Right kidney (tissue), 9 donors: ENCODE measurements at places on chromosomes 1 and 21.

DNA sequence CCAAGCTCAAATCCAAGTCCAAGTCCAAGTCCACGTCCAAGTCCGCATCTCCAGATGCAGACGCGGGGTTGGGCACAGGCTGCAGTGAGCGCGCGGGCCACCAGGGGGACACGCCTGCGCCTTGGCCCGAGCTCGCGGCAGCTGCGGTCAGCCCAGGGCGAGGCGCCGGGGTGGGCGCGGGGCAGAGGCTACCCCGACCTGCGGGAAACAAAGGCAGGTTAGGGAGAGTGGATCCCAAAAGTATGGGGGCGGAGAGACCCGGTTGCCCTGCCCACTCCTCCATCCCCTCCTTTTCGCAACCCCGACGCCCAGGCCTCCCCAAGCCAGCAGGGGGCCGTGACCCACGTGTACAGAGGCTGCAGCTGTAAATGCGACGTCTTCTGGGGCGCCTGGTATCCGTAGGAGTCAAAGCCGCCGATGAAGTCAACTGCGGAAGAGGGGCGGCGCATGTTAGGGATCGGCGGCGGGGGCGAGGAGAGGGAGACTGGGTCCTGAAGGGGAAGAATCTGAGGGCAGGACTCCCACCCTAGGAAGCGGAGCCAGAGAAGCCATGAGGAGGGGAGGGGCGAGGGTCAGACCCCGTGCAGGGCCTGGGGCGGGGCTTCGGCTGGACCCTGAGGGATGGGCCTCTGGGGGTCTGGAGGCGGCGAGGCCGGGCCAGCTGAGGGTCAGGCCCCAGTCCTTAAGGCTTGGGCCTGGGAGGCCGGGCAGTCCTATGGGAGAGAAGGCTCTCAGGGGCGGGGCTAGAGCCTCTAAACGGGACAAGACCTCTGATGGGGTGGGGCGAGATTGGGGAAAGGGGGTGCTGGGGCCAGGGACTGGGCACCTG lies 58.0 kb downstream of the NKAIN1 start:
- DNase-seq, result peak; percentile 81

- no peak for DNase-seq
These were observed 72.4 kb downstream of the PLXNA2 start for GRCh38 chr1:208171616-208172422.

GRCh38 chr1:53735681-53736080 lies 3.3 kb downstream of the GLIS1 start:
- DNase-seq, result no peak

DNA sequence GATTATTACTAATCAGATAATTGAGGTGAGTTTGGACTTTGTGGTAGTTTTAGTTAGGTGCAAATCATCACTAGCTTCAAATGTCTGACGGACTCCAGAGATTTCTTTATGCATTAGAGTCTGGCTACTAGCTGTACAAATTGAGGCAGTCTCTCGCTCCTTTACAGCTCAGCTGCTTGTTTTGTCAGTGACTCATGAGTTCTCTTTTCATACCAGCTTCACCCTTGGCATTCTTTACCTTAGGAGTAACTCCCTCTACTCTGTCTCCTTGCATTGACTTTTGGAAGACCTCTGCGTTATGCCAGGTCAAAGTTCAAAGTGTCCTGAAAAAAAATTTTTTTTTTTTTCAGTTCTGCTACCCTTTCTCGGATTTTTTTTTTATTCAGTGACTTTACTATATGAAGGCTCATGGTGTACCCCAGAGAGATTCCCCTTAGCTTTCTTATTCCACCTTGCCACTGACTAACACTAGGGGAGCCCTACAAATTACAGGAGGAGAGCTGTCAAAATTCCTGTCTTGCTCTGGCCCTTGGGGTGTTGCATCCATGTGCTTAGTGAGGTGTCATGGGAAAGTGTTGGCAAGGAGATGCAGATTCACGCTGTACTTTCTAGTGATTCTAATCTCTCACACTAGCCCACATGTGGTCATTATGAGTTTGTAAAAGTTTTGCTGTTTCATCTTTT lies 576.6 kb downstream of the ADGRL2 start:
- no peak for DNase-seq

DNA sequence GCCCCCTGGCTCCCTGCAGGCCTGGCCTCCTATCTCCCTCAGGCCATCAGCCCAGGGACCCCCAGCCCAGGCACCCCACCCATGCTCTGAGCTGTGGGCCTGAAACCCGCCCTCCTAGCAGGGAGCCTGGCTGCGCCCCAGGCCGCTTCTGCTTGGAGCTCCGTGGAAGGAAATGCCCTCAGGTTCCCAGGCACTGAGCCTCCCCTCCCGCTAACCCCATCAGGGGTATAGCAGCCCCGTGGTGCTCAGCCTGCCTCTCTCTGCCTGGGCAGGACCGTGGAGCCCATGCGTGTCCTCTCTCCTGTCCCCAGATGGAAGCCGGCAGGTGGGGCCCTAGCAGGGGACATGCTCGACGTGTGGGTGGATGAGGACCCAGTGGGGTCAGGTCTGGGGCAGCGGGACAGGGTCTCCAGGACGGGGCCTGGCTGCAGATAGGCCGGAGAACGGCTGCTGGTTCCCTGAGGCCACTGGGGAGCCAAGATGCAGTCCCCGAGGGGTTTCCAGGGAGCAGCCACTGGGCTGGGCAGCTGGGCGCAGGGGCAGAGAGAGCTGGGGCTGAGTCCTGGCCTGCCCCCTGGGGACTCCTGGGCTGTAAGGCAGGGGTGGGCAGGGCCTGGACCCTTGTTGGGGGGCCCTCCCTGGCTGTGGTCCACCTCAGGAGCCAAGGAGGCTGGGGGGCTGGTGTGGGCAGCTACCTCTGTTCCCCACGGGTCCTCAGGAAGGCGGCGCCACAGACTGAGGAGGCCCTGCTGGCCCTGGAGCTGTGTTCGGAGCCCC lies 75.5 kb downstream of the MORN1 start:
- DNase-seq, result no peak

GRCh38 chr1:112446411-112446810 lies 50.4 kb downstream of the CTTNBP2NL start:
- no peak for DNase-seq

- DNase-seq, result no peak
These were observed 29.4 kb downstream of the ZBTB18 start for GRCh38 chr1:244080343-244080929.

GRCh38 chr1:224525411-224526040 lies 90.6 kb upstream of the CNIH3 start:
- DNase-seq, result no peak

DNA sequence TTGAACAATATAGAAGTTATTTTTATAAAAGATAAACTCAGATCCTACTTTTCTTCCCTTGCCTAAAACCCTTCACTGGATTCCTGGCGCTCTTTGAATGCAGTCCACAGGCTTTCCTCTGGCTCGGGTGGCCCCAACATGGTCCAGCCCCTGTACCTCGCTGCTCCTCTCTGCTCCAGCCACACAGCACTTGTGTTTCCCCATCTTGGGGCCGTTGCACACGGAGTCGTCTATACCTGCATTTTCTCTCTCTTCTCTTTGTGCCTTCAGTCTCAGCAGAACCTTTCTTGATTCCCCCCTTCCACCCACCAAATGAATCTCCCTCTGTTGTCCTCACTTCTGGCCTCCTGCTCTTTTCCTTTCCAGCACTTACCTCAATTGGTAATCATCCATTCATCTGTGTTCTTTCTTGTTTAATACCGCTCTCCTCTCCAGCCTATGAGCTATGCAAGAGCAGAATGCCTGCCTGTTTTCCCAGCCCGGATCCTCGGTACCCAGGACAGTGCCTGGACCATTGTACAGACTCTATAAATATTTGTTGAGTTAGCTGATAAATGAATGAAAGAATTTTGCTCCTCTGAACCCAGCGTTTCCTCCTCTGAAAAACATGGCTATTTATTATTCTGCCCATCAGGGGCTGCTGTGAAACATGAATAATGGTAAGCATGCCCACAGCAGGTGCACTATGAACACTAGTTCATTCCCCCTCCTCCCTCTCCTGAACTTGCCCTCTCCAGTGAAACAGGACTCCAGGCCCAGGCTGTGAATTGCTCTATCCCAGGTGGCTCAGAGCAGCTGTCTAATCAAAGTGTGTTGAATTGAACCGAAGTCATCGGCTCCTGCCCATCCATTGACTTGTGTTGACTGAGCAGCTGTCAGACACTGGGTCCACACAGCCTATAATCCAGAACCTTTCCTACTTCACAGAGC lies 266.9 kb downstream of the PTPRU start:
- no peak for DNase-seq

GRCh38 chr21:42027822-42028765 lies 17.9 kb upstream of the ZBTB21 start:
- DNase-seq, result no peak

- DNase-seq, result no peak
These were observed 12.4 kb downstream of the COL18A1 start for GRCh38 chr21:45417256-45417950.

GRCh38 chr1:54837002-54837853 lies 36.1 kb upstream of the TTC22 start:
- no peak for DNase-seq

DNA sequence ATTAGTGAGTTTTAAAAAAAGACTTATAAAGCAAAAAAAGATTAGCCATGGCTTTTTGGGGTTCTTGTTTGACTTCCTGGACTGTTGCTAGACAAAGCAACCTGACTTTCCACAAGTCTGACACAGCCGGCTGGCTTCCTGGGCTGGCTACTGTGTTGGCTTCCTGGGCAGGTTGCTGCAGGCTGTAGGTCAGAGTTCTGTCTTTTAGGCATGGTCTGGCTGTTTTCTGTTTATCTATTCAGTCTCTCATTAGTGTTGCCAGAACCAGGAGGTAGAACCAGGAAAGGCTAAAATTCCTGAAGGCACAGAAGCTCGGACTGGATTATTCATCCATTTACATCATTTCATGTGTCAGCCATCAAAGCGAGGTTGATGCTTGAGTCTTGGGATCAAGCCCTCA lies 88.6 kb upstream of the SLC35F3 start:
- DNase-seq, result no peak

DNA sequence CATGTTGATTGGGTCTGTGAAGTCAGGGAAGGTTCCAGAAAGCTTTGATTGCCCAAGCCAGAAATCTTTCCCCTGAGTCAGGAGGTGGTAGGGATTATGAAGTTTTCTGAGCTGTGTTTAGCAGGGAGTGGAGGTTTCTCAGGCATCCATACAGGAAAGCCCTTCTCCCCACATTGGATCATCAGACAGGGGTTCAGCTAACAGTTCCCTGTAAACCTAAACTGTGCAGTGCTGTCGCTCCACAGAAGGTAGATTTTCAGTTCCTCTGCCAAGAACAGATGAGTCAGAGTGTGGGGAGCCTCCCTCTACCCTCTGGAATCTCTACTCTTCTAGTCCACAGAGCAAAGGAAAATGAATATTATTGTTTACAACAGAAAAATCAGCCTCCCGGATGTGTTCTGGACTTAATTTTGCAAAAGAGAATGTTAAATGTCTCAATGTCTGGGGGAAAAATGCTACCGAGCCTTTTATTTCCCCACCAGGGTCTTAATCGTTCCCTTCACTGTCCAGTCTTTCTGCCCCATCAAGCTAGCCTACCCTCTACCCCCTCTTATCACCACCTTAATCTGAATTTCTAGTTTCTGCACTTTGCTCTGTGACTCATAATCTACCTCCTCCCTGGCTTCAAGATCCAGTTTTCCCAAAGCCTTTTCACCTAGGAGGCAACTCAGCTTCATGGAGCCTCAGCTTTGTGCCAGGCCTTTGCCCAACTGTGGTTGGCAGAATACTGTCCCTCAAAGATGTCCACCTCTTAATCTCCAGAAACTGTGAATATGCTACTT lies 355.6 kb downstream of the PRDM2 start:
- DNase-seq, result no peak

DNA sequence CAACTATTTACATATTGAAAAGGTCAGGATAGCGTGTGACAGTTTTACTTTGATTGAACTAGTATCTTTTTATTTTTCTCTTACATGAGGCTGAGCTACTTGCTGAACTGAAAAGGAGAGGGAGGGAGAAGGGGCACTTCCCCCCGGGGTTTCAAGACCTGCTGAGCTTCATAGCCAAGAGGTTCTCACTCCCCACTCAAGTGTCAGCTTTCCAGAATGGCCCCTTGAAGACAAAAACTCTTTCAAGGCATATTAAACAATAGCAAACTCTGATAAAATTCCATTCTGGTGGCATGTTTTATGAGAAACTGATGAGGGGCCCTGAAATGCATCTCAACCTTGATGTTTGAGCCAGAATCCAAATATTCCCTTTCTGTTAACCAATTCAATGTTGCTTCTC lies 143.0 kb downstream of the KAZN start:
- DNase-seq, result no peak

GRCh38 chr21:26148071-26148839 lies 22.3 kb downstream of the APP start:
- DNase-seq, result peak; percentile 27

DNA sequence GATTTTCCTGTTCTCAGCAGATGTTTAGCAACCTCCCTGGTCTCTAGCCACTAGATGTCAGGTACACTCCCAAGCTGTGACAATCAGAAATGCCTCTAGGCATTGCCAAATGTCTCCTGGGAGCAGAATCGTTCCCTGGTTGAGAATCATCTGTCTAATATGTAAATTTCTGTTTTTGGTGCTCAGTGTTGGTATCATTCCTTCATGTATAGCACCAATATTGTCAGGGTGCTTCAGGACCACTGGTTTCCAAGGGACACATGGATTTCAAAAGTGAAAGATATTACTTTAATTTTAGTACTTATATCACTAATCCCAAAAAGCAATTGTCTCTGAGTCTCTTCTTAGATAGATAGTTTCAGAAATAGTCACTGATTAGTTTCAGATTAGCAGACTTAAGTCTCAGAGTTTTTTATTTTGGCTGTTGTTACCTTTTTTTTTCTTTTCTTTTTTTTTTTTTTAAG lies 160.1 kb downstream of the PTPRC start:
- no peak for DNase-seq

- no peak for DNase-seq
These were observed 48.9 kb upstream of the POU3F1 start for GRCh38 chr1:38095454-38095931.

GRCh38 chr1:19676438-19676922 lies 11.8 kb downstream of the HTR6 start:
- no peak for DNase-seq

DNA sequence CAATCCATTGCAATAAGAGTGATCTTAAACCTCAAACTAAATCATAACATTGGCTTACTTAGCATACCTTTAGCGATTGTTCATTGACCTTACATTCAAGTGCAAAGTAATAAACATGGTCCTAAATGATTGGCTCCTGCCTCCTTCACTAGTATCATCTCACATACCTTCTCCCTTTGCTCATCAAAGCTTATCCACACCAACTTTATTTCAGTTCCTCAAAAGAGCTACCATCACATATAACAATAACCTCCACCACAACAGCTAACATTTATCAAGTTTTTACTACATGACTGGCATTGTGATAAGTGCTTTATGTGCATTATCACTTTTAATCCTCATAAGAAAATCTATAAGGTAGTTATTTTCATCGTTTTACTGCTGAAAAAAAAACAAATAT lies 198.8 kb downstream of the COL24A1 start:
- no peak for DNase-seq
